ENCODE measurements at places on chromosomes 16 and 17. TPM values are rescaled to one million over a fixed set of nuclear protein-coding genes. Genes with fewer than 3 reads are reported as not detected.

NTN1 gene
- total RNA-seq = 14.4 TPM

CLEC19A gene
- not detected for total RNA-seq

TBC1D3H gene
- not detected for total RNA-seq

GNGT2 gene
- 2.9 TPM for total RNA-seq

NEUROD2 gene
- total RNA-seq = not detected

NOL3 gene
- 26.8 TPM for total RNA-seq

PYY gene
- not detected for total RNA-seq

FOXL1 gene
- 10.9 TPM for total RNA-seq

SP6 gene
- 9.2 TPM for total RNA-seq

CTRB2 gene
- total RNA-seq = not detected

SNX20 gene
- 1.8 TPM for total RNA-seq

SLC5A11 gene
- total RNA-seq = 0.70 TPM

SLC38A10 gene
- total RNA-seq = 94.4 TPM

TMEM220 gene
- 17.6 TPM for total RNA-seq

TM4SF5 gene
- not detected for total RNA-seq

HSPB9 gene
- not detected for total RNA-seq

CYGB gene
- 24.6 TPM for total RNA-seq

TMEM132E gene
- 0.26 TPM for total RNA-seq

MYL11 gene
- 2.9 TPM for total RNA-seq
